ENCODE measurements at places on chromosomes 3 and 15.

- no peak for DNase-seq
These were observed 37.2 kb downstream of the DET1 start for GRCh38 chr15:88509321-88509720.

- no peak for DNase-seq
These were observed 45.4 kb downstream of the CADM2 start for GRCh38 chr3:85004147-85004546.

DNA sequence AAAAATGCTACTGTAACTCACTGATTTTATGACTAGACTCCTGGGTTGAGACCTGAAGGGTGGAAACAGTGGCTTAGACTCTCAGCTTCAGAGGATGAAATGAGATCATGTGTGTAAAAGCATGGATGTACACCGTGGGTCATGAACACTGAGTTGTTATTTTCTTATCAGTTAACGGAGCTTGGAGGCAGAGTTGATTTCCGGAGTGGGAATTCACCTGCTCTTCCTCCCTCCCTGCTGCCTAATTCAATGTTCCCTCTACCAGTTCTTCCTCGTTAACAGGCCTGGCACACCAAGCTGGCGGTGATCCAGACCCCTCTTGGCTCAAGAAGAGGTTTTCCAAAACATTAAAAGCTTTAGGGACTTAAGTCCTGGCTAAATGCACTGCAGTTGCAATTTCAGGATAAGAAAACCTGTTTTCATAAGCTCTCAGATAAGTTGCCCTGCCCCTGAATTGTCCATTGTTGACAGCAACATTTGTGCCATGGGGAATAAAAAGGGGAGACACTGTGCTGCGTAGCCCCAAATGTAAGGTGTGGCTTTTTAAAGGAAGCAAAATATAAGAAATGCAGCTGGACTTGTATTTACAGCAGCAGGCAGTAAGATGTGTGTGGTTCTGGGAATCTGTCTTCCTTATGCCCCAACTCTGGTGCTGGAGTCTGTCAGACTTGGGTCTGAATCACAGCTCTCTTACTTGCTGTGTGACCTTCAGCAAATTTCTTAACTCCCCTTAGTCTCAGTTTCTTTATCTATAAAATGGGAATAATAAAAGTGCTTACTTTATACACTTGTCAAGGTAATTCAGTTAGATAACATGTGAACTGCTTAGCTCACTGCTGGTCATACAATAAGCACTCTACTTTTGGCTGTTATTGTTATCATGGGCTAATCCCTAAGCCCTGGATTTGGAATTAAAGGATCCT lies 9.9 kb downstream of the PDIA5 start:
- no peak for DNase-seq

DNA sequence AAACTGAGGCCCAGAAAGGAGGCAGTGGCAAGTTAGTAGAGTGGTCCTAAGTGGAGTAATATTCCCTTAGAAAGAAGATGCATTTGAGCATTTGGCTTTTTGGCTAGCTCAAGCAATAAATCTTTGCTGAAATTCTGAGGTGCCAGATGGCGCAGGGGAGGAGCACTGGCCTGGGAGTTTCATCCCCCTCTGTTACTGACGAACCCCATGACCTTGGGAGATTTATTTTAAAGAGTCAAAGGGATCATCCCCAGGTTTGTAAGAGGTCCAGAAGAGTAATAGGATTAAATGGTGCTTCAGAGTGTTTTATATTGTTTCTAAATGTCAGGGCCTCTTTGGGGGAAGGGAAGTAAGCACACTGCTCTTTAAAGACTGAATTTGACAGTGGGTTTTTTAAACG lies 85.1 kb upstream of the PIAS1 start:
- no peak for DNase-seq

DNA sequence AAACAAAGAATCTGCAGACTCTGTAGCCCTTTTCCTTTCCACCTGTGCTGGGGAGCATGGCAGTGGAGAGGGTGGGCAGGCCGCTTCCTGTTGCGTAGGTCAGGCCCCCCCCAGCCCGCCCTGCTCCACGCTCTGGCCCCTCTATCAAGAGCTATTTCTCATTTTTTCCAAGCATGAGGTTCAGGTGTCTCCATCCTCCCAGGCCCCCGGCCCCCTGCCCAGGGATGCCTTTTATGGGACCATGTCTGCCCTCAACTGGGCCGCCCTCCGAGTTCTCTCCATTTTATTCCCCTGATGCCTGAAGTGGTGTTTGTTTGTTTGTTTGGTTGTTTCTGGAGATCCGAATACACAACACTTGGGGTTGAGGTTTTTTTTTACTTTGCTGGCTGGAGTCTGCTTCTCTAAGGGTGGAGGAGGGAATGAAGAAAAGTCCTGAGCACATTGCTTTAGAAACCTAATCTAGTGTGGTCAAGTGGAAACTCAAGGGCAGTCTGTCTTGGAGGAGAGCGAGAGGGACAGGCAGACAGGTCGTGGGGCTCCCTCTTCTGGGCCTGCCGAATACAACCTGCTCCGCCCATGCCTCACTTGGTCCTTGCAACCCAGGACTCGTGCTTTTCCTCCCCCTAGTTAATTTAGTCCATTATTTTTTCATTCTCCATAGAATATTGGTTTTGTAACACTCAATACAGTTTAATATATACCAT lies 176.5 kb upstream of the LYSMD4 start:
- no peak for DNase-seq

DNA sequence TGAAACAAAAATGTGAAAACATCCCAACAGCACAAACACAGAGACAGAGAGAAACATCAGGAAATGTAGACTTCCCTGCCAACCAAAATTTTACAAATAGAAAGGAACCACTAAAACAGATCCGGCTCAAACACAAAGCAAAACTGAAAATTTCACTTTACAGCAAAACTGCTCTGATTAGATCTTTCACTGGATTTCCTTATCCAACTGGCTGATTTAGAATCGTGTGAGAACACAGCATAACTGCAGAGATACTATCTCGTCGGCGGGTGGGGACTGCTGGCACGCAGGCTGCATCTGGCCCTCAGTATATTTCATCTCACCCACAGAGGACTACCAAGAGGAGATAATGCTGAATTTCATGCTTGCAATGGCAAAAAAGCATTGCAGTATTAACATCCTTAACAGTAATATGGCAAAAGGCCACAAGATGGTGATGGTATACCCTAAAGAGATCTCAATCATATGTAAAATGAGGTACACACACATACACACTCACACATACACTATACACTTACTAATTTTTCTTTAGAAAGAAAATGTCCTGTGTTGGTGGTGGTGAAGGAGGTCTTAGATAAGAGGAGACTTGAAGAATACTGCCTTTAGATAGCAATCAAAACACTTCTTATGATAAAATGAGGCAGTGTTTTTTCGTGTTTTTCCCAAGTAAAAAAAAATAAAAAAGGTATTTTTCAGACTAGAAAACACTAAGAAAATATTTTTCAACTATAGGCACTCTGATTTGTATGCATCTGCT lies 10.6 kb upstream of the LEO1 start:
- peak; percentile 49 for DNase-seq

- no peak for DNase-seq
These were observed 27.5 kb downstream of the PCCB start for GRCh38 chr3:136277634-136278033.

- DNase-seq = no peak
These were observed 24.4 kb upstream of the TNFAIP8L3 start for GRCh38 chr15:51119120-51119519.

DNA sequence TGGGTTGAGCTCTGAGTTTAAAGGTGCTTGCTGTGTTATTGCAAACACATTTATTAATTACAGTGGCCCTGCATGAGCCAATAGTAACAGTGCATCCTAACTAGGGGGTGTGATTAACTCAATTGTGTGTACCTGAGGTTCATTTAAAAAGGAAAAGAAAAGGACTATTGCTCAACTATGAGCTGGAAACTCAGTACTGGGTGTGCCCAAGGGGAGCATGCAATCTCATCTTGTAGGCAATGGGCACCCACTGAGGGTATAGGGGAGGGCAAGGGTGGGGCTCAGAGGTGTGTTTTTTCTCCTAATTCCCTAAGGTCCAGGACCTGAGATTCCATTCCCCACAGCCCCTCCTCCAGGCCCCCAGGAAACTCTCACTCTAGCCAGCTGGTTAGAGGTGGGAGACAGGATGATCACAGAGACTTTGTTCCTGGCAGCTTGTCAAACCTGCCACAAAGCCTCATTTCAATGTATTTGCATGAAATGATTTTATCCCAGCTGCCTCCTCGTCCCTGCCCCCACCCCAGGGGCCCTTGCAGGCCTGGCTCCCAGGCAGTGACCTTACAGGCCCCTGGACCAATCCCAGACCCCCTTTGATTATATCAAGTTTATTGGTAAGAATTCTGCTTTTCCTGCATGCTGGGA lies 220.7 kb downstream of the TBC1D2B start:
- no peak for DNase-seq

DNA sequence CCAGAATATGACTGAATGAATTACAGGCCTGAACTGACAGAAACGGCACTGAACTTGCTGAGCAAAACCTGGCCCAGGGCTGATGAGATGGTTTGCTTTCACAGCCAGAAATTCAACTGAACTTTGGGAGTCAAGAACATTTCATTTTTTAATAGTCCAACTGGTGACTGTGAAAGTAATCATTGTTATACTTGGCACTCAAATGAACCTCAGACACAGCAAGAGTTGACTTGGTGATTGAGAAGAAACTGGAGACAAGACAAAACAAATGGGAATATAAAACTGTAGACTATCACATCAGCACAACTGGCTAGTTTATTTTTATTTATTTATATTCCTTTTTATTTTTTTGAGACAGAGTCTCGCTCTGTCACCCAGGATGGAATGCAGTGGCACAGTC lies 858.9 kb upstream of the CFAP20DC start:
- DNase-seq = no peak
